Inflammatory macrophage (primary cell): ENCODE measurements at places on chromosomes 2 and 18.

DNA sequence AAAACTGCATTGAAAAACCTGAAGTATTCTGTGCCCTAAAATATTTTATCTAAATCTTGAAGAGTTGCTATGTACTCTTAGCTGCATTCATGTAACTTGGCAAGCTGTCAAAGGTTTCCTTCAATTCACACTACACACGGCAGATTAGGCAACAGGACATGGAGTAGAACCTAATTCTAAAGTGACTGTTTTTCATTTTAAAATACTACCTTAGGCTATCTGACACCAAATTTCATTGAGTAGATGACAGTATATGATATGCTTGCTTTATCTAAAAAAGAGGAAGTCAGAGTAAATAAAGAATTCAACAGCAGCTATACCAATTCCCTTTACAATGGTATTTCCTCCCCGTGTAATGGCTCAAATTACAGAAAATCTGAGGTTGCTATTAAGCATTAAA is 45.4 kb downstream of the EXOC6B start:
- DNase-seq: no peak

DNA sequence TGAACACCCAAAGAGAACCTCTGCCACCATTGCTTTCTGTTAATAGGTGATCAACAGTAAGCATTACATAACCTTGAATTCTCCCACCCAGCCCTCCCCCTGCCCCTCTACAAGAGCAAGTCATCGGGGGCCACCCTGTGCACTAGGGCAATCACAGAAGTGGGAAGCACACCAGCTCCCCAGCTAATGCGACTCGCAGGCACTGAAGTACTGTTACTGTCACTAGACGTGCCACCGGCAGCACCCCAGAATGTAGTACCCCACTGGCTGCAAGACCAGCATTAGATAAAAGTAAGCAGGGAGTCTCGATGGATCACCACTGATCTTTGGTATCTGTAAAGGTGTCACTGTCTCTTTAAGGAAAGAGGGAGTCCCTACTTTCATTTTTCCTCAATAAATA is 167.6 kb downstream of the FAM210A start:
- no peak for DNase-seq

DNA sequence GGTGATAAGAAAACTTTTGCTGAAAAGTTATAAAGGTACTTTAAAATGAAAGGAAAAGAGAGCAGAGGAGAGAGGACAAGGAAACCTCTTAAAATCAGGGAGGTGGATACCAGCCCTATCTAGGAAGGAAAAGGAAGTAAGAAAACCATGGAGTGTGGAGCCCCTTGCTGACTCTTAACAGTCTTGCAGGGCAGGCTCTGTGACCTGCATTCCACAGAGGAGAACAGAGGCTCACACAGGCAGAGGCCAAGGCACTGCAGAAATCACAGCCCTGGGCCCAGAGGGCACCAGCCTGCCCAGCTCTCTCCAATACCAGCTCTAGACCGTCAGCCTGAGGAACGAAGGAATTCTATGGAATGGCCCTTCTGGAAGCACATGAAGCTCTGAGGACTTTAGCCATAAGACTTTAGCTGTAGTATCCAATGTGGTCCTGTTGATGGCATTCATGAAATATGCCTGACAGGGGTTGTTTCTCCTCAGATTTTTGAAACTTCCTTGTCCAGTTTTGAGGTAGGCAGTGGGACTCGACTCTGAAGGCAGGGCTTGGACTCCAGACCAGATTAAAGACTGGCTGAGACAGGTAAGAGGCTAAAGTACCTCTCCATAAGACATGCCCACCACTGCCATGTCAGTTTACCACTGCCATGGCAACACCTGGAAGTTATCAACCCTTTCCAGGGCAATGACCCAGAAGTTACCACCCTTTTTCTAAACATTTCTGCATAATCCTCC is 216.3 kb downstream of the ANAPC1 start:
- DNase-seq: peak; percentile 67

GRCh38 chr2:73839653-73840411 is 11.1 kb downstream of the STAMBP start:
- DNase-seq: no peak

- no peak for DNase-seq
Measured at GRCh38 chr2:147603447-147603846, 241.4 kb upstream of the ACVR2A start.

DNA sequence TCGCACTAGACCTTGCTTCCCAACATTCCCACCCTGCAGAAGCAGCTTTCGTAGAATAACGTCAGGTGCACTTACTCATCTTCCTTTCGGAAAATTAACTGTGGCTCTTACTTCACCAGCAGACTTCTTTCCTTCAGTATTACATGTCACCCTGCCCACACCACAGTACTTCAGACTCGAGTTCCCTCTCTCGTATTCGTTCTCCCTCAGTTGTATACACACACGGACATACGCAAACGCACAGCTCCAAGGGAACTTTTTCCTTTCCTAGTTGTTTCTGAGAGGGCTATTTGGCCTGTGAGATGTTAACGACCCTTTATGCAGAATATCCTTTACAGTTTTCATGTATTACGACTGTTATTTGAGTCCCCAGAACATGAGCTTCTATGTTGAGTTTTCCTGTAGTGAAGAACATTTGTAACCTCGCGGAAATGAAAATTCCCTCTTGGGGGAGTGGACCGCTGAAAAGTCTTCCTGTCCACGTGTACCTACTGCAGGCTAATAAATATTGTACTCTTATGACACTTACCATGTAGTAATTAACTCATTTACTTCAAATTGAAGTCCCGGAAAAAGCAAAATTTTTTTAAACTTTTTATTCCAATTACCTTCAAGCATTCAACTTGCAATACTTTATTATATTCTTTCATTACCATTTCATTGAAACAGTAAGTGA is 908 bp downstream of the ERLEC1 start:
- DNase-seq: peak; percentile 64

DNA sequence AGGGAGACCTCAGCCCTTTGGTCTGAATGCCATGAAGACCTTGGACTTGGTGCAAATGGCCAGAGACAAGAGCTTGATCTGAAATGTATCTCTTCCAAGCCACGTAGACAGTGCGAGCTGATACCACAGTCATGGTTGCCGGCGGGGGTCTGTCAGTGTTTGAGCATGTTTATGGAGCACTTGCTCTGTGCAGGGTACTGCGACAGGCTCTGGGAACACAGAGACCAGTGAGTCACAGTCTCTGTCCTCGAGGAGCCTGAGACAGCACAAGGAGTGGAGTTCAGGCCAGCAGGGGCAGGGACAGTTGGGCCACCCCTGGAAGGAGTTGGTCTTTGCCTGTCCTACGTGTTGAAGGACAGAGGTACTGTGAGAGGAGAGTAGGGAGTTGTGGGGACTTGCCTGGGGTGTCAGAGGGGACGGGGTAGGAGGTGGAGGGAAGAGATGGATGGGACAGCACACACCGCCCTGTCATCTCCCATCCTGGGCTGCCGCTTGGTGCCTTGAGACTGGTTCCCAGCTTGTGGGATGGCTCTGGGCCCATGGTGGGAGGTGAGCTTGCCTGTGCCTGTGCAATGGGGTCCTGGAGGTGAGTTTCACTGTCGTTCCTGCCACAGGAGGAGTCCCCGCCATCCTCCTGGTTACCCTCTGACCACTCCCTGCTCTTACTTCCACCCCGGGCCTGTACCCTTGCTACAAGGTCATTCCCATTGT is 39.5 kb downstream of the ATP6V1C2 start:
- no peak for DNase-seq

DNA sequence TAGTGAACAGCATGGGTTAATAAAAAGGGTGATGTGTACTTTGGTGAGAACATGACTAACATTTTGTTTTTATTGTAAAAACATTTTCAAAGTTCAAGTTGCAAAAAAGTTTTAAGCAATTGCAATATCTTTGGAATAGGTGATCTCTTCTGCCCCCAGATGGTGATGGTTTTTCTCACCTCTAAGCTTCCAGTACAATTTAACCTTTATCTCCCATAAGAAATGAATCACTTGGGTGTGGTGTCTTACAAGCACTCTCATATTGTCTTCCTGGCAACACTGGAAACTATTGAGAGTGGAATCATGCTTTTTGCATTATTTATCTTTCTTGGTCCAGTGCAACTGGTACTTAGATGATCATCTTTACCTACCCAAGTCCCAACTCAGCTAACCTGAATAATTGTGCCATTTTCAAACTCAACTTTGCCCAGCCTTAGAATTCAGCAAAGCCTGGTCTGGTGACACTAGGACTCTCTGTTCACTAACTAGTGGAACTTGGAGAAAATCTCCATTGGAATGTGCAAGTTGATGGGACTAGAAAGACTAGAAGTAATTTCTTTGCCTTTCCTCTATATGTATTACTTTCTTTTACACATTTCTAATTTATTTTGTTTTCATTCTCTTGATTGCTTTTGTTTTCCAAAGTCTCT is 964.7 kb upstream of the ZEB2 start:
- DNase-seq: no peak
